Fibroblast of the conjunctiva (primary cell): ENCODE measurements at places on chromosomes 11 and 22.

GRCh38 chr11:87804176-87804575 lies 371.1 kb downstream of the RAB38 start:
- DNase-seq, result no peak

GRCh38 chr22:46969961-46970360 lies 207.5 kb downstream of the TBC1D22A start:
- DNase-seq, result no peak

DNA sequence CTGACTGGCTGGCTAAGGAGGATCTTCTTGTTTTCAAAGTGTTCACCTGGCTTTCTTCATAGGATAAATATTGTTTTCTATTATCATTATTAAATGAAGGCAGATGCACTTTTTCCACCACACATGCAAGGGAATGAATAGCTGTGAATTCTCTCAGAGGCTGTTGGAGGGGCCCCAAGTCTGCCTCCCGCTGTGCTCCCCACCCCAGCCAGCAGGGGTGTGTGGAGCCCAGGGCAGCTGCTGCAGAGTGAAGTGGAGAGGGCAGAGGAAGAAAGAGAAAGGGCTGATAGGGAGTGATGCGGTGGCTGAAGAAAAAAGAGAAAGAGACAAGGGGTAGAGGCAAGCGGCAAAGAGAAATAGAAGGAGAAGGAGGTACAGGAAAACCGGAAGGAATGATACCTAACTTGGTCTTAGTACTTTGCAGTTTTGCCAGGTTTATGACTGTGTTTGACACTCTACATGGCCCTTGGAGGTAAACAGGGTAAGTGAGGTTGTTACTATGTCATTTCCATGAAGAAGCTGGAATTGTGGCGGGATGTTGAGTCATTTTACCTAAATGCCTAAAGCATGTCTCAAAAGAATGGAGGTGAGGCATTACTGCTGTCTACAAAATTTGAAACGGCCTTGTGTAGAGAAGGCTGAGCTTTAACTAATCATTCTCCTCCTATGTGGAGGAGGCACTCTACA lies 145.7 kb upstream of the B3GAT1 start:
- DNase-seq, result no peak

GRCh38 chr11:96123301-96123700 lies 199.4 kb upstream of the MTMR2 start:
- no peak for DNase-seq

GRCh38 chr11:67571443-67571842 lies 12.2 kb upstream of the GSTP1 start:
- no peak for DNase-seq

DNA sequence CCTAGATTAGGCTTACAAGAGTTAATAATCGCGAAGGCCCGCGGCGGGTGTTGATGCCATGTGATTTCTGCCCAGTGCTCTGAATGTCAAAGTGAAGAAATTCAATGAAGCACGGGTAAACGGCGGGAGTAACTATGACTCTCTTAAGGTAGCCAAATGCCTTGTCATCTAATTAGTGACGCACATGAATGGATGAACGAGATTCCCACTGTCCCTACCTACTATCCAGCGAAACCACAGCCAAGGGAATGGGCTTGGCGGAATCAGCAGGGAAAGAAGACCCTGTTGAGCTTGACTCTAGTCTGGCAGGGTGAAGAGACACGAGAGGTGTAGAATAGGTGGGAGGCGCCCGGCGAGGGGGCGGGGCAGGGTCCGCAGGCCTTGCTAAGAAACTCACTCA lies 65.5 kb downstream of the AAMDC start:
- no peak for DNase-seq

DNA sequence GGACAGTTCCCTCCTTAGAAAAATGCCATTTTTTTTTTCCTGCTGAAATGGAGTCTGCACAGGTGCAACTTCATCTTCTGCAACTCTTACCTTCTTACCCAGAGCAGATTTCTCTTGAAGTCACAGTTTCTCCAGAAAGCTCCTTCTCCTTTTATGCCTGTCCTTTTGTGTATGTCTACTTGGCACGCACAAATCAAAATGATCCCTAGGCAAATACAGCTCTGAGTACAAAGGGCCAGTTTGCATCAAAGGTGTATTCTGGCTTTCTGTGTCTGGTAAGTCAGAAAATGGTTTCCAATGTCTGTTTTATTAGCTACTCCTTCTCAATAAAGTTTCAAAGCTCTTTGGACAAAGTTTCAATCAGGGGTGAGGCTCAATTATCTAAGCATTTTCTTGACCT lies 2.5 kb downstream of the CLDN25 start:
- DNase-seq, result no peak

GRCh38 chr11:84381666-84382065 lies 1095.5 kb upstream of the CCDC90B start:
- no peak for DNase-seq

GRCh38 chr22:30452861-30453260 lies 19.0 kb downstream of the SEC14L3 start:
- DNase-seq, result no peak

DNA sequence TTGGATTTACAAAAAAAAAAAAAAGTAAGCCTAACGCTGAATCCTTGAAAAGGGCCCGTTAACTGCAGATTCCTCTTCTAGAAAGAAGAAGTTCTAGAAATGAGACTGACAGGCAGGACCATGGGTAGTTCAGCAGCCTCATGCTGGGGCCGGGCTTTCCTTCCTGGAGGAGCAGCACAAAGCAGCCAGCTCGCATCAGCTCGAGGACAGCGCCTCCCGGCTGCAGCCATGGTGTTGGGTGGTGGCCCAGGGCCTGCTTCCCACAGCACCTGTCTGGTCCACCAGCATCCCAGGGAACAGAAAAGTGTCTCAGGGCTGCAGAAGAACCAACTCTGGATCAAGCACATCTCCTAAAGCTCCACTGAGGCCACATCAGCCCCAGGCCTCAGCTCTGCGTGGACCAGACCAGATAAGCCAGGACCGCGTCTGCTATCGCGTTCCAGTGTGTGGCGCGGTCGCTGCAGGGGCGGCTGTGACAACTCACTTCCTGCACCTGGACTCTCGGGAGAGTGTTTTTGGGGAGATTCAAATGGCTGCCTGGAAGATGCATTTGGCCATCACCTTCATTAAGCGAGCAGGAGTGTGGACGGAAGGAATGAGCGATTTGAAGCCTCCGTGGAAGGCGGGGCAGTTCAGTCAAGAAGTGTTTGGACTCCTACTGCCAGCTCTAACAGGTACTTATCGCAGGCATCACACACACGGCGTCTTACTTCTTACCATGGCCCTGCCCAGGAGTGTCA lies 53.5 kb downstream of the MYH9 start:
- DNase-seq, result no peak

- no peak for DNase-seq
These were observed 24.8 kb downstream of the AMOTL1 start for GRCh38 chr11:94793002-94793401.

- DNase-seq, result peak; percentile 49
These were observed 80.0 kb downstream of the C11orf91 start for GRCh38 chr11:33620423-33621171.

- DNase-seq, result no peak
These were observed at the start of gene PLAAT5 for GRCh38 chr11:63490551-63491239. Gene PLAAT5 (minus strand): TSS chr11:63491167. CDS start chr11:63491034, 133 bp downstream.

- DNase-seq, result no peak
These were observed 1210.1 kb upstream of the TENM4 start for GRCh38 chr11:80650966-80651365.

DNA sequence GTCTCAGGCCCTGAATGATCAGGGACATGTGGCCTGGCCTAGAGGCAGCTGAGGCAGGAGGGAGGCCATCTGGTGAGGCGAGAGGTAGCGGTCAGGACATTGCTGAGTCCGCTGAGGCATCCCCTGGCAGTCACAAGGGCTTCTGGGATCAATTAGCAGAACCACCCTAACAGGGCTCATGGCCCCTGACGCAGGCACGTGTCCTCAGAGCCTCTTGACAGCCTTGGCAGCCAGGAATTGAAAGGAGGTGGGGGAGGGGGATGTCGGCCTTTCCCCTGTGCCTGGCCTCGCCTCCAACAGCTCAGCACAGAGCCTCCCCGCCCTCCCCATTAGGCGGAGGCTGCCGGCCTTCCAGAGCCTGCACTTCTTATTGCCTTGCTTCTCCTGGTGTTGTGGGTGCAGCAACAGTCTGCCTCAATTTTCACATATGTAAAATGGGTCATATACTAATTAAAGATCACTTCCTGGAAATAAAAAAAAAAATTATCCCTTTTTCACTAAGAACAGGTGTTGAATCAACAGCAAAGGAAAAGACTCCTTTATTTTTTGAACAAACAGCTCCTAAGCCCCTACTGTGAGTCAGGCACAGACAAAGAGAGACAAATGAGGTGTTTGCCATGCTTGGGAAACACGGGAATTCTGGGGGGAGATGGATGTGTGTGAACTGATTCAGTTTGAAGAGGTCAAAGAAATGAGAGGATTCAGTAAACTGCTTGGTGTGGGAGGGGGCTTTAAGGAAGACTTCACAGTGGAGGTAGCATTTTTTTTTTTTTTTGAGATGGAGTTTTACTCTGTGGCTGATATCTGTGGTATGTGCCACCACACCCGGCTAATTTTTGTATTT lies 55.3 kb downstream of the NFAM1 start:
- DNase-seq, result peak; percentile 90

DNA sequence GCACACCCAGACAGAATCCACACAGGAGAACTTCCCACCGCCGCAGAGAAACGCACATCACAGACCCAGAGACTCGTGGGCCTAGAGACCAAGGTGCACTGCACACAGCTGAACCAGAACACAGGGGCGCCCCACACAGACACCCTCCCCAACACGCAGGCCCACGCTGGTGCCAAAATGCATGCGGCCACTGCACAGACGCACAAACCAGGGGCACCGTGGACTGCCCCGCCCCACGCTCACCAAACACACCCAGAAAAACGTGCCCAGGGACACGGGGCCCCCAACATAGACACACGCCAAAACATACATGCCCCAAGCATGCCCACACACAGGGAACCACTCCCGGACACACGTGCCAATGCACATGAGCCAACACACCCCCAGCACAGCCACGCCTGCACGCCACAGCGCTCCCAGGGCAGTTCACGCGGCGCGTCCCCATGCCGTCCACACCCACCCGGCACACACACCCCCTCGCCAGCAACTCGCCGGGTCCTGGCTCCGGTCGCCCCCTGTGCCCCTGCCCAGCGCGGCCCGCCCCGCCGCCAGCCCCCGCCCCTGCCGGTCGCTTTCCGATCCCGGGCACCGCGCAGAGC lies 7.8 kb downstream of the ELFN2 start:
- DNase-seq, result no peak

DNA sequence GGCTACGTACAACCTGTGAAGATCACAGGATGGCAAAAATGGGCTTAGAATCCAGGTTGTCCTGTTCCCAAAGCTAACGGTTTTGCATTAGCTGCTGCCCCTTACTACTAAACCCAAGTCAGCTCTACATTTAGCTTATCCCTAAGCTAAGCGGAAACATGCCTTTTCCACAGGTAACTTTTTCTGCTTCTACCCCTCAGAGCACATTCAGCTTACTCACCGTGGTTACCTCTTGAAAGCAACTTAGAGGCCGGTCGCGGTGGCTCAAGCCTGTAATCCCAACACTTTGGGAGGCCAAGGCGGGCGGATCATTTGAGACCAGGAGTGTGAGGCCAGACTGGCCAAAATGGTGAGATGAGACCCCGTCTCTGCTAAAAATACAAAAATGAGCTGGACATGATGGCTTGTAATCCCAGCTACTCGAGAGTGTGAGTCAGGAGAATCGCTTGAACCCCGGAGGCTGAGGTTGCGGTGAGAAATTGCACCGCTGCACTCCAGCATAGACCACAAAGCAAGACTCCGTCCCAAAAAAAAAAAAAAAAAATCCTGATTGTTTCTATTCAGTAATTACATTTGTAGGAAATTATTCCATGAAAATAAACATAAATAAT lies 790 bp upstream of the TMEM41B start:
- DNase-seq, result no peak

DNA sequence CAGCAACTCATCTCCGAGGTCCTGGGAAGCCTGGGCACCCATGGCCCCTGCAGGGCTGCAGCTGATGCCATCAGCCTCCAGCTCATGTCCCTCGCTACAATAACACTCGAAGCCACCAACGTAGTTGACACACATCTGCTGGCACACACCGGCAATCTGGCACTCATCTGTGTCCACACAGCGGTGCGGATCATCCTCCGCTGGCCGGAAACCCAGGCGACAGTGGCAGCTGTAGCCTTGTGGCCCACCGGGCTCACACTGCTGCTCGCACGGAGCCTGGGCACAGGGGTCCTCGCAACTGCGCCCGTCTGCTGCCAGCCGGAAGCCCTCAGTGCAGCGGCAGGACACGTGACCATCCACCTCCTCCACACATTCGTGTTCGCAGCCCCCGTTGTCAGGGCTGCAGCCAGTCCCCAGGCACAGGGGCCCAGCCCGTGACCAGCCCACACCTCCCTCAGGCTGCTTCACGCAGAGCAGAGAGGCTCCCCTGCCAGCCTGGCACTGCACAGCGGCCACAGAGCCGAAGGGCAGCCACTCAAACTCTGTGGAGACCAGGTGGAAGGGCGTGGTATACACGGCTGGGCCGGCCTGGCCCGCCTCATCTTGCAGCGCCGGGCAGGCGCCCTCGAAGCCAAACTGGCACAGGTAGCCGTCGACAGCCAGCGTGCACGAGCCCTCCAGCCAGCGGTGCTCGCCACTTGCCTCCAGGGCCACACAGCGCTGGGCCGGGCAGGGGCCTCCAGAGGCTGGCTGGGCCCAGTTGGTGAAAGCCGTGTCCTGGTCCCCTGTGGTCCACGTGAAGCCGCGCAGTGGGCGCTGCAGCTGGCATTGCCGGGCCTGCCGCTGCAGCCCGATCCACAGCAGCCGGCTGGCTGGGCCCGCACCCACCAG lies 678 bp downstream of the CD248 start:
- DNase-seq, result no peak

DNA sequence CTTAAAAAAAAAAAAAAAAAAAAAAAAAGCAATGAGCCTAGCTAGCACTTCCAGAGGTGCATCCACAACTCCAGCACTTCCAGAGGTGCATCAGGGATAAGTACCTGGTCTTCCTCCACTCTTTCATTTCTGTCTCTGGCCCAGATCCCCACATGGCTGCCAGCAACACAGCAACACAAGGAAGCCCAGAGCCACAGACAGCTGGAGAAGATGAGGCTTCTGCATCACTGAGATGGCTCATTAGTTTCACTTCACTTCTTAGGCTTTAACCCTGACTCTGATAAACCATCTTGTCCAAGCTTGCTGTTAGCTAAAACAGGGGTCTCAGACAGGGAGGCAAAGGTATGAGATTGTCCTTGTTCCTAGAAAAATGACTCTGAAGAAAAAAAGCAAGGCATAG lies 35.6 kb downstream of the PC start:
- no peak for DNase-seq

GRCh38 chr11:57474017-57474802 lies 13.9 kb downstream of the RTN4RL2 start:
- DNase-seq, result no peak

DNA sequence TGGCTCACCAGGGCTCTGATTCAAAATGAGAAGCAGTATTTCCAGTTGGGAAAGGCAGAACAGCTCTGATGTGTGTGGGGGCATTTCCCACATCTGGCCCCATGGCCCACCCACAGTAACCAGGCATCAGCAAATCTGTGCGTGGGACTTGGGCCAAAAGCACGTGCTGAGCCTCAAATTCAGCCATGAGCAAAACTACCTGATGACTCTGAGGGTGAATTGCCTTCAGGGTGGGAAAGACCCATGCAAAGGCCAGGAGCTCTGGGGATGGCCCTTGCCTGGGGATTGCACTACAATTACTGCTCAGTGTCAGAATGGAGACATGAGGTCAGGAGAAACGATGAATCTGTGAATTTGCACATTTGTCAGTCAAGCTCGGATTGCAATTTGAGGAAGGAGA lies 20.9 kb downstream of the TP53AIP1 start:
- DNase-seq, result no peak

- DNase-seq, result no peak
These were observed 66.1 kb downstream of the SCN3B start for GRCh38 chr11:123588117-123588863.

GRCh38 chr11:18791969-18792628 lies 501 bp upstream of the PTPN5 start:
- DNase-seq, result no peak
